ENCODE measurements at places on chromosomes 1 and 21.
A peak's percentile ranks its signal among the peaks of the same experiment; 100 is the strongest.

DNA sequence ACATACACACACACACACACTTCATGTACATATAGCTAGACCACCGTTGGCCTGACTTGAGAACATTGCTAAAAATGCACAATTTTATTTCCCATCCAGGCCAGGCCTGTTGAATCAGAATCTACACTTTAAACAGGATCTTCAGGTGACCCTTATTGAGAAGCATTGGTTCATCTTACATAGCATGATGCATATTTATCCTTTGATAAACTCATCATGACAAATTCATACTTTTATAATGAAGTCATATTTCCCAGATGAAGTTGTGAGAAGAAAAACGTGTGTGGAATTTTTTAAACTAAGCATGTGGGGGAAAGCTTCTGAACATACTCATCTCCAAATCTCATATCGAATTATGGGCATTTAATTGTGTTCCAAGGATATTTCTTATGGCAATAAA, 877.7 kb downstream of the MRPL39 start:
- DNase-seq, result no peak

- DNase-seq, result no peak
These were observed 18.8 kb downstream of the ZBTB37 start for GRCh38 chr1:173886746-173887611.

- no peak for DNase-seq
These were observed 34.5 kb upstream of the SERBP1 start for GRCh38 chr1:67464746-67465145.

DNA sequence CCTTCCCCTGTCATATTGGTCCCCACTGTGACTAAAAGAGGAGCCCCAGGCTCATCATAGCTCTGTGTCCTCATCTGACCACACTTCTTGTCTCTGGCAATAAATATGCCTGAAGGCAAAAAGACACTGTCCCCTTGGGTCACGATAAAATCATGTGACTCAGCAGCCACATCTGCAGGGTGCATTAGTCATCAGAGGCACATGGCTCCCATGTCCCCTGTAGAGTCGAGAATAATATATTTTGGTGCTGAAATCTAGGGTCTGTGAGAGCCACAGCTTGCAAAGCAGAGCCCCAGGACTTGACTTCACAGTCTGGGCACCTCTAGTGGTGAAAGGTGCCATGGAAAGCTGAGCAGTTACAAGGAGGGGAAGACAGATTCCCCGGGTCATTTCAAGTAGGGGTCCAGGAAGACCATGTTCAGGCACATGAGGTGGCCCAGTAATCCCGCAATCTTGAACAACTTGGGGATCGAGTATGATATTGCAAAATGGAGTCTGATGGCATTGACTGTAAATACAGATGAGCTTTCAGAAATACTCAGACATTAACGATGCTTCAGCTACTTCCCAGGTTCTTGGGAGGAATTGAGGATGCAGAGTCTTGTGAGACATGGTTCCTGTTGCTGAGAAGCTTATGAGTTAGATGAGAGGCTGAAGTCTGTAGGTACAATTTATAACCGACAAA, 68.6 kb downstream of the SLC35F3 start:
- DNase-seq, result no peak

GRCh38 chr1:20848162-20848561, 61.1 kb upstream of the HP1BP3 start:
- DNase-seq, result peak; percentile 15

DNA sequence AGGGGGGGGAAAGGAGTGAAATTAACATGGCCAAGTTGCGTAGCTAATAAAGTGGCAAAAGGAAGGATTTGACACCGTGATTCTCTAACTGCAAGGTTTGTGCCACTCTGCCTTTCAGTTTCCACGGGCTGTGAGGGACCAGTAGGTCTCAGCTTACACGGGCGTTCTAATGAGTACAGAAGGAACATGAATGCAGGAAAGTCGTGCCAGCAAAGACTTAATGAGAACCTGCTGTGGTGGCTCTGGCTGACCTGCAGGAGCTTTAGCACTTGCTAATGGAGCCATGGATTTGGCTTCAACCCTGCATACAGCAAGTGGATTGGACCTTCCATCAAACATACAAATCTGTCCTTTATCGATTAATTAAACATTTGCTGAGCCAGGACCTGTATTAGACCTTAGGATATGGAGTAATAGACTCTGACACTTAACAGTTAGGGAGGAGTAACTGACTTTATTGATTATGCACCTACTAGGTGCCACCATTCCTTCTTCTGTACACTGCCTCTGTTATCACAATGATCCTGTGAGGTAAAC, 15.1 kb upstream of the PITHD1 start:
- DNase-seq, result no peak

GRCh38 chr1:5927506-5928370, 64.5 kb downstream of the NPHP4 start:
- DNase-seq, result no peak

DNA sequence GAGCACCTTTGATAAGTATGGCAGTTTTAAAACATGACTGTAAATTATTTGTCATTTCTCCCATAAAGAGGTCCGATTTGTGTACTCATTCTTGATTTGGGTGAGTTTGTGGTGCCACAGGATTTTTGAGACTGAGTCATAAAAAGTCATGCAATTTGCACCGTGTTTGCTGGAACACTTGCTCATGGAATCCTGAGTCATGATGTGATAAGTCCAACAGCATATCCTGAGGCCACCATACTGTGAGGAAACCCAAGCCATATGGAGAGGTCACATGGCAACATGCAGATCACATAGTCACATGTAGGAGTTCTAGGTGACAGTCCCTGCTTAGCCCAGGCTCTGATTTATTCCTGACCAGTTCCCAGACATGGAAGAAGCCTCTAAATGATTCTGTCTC, 40.8 kb upstream of the PRRX1 start:
- DNase-seq, result peak; percentile 94

DNA sequence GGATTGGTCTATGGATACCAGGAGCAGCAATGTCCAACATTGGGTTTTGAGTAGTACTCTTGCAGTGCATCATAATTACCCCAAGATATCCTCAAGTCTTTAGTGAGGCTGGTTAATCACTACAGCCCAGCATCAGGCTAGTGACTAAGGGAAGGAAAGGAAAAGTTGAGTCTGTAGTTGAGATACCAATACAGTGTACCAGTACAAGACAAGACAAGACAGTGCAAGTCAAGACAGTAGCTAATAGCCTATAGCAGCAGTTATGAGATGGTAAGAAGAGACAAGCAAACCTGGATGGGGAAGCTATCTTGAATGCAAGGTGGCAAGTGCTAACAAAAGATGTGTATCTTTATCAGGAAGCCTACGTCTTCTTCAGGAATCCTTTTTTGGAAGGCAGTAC, 13.3 kb upstream of the GNG12 start:
- no peak for DNase-seq

GRCh38 chr21:18529254-18529653, 125.7 kb upstream of the TMPRSS15 start:
- peak; percentile 95 for DNase-seq

- DNase-seq, result no peak
These were observed 10.2 kb downstream of the MAP7D1 start for GRCh38 chr1:36166136-36166535.

DNA sequence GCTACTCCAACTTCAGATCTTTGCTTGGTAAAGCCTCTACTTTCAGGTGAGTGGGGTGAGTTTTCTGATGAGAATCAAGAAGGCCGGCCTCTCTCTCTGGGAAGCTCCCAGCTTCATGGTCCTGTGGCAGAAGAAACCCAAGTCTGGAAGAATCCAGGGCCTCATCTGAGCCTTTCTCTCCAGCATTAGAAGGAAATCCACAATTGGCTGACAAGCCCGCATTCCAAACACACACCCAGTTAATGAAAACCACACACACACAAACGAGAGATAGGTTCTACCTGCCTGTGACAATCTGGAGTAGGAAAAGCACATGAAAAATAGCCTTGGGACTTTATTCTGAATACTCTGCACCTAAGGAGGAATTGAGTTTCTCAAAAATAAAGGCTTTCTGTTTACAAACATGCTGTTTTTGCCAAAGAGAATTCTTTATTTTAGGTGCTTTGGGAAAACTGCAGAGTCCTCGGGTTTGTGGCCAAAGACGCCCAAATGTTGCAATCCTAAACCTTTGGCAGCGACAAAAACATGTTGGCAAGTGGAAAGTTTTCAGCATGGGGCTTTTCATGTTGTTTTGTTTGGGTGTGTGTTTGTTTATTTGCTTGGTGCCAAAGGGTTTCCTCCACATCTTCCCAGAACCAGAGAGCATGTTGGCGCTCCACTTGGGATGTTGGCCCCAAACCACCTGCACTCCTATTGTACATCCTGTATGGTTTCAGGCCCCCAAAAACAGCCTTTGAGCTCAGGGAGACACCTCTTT, 216.2 kb downstream of the SETD4 start:
- no peak for DNase-seq

DNA sequence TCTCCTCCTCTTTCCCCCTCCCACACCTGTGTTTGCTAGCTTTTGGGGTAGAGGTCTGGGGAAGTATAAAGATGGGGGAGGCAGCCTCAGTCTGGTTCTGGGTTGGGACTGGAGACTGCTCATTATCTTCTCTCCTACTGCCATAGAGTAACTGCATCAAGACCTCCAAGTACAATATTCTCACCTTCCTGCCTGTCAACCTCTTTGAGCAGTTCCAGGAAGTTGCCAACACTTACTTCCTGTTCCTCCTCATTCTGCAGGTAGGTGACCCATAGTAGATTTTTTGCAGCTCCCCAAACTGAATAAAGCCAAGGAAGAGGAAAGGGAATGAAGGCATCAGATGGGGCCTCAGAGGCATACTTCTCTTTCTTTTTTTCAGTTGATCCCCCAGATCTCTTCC, 5.3 kb downstream of the ATP8B2 start:
- DNase-seq, result no peak

GRCh38 chr1:8680664-8681650, 136.5 kb downstream of the RERE start:
- no peak for DNase-seq

DNA sequence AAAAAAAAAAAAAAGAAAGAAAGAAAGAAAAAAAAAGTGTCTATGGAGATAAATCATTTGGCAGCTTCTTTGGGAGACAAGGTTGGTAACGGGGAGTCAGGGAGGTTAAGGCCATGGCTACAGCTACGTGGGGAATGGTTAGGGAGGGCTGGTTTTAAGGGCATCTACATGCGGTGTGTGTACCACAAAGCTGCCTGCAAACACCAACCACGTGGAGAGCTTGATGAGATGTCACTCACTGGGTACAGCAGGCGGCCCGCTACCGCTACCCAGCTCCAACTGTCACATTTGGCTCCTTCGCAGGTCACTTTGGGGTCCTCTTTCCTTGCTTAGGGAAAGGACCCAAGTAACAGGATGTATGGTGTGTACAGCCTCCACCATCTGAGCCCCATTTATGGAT, 4.2 kb downstream of the NPPB start:
- no peak for DNase-seq

DNA sequence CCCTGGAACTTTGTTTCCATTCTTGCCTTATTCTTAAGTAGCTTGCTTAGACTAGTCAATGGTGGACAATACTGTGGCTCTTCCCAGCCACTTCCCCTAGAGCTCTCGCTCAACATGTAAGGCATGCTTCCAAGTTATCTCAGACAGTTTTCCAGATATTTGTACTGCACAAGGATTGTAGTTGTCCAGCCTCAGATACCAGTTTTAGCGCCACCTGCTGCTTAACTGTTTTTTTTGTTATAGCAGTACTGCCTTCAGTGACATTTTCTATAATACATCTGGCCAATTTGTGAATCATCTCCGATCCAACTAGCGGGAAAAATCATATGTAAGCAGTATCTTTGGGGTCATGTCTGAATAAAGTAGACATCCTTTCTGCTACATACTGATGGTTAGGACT, 346.7 kb upstream of the ADGRL4 start:
- DNase-seq, result peak; percentile 74

DNA sequence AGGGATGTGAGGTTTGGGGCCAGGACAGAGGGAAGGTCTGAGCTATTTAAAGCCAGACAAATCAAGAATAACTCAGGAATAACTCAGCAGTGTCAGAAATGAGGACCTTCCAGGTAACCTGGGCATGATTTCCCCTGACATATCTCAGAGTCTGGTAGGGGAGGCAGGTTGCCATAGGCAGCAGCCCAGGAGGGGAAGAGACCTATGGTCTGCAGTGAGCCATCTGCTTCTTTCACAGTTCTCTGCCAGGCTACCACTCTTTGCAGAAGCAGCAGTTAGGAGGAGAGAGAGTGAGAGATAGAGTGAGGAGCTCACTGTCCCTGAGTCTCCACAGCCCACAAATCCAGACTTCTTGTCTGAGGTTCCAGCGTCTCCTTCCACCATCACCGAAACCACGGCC, 6.3 kb upstream of the VSIG8 start:
- peak; percentile 15 for DNase-seq
